B cell (primary cell): ENCODE measurements at places on chromosomes 5 and 9.

- DNase-seq = no peak
Measured at GRCh38 chr9:130262061-130262745, 3.4 kb upstream of the HMCN2 start.

DNA sequence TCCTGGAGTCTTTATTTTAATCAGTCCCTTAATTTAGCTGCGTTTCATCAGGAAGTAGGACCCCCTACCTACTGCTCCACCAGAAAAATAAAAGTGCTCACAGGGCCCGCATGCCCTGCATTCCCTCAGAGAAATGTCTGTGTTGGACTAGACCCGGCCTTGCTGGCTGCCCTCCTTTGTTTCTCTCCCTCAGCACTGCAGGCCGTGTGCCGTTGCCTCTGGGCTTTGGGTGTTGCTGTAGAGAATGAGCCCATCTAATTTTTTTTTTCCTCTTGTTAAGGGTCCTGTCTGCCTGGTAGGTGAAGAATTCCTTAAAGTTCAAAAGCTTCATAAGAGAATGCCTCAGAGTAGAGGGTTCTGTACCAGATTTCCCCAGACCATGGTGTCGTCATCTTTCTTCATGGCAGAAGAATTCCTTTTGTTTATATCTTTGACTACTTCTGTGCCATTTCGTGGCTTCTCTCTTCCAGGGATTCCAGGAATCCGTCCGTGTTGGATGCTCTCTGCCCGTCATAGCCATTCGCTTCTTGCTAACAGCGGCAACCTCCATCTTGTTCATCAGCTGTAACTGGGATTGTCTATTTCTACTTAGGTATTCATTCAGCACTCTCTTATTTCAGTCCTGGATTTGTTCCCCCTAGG is 49.8 kb upstream of the ANGPTL2 start:
- DNase-seq = no peak

DNA sequence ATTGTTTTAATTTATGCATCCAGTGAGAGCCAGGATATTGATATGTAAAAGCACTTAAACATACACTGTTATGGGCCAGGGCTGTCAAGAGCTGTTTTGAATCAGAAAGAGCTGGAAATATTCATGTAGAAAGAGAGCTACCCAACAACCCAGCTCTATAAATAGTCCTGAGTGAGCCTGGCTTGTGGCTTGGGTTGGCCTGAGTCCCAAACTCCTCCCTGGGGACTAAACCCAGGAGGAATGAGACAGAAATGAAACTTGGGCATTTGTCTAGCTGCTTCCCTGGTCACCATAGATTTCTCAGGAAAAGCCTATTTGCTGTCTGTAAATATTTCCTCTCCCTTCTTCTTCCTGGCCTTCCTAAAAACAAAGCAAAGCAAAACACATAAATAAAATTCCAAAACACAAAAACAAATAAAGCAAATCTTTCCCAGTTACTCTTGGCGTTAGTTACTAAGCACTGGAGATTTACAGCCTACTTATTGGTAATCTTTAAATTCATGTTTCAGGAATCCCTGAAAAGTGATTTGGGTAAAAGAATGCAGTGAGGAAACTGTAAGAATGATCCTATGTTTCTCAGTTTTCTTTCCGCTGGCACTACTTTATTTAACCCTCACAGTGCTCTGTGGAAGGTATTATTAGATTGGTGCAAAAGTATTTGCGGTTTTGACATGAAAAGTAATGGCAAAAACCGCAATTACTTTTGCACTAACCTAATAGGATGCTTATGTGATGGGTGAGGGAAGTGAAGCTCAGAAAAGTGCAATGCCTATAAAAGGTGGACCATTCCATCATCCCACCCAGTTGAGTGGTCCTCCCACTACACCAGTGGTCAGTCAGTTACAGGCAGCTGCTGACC is 111.8 kb downstream of the CARTPT start:
- DNase-seq = no peak

DNA sequence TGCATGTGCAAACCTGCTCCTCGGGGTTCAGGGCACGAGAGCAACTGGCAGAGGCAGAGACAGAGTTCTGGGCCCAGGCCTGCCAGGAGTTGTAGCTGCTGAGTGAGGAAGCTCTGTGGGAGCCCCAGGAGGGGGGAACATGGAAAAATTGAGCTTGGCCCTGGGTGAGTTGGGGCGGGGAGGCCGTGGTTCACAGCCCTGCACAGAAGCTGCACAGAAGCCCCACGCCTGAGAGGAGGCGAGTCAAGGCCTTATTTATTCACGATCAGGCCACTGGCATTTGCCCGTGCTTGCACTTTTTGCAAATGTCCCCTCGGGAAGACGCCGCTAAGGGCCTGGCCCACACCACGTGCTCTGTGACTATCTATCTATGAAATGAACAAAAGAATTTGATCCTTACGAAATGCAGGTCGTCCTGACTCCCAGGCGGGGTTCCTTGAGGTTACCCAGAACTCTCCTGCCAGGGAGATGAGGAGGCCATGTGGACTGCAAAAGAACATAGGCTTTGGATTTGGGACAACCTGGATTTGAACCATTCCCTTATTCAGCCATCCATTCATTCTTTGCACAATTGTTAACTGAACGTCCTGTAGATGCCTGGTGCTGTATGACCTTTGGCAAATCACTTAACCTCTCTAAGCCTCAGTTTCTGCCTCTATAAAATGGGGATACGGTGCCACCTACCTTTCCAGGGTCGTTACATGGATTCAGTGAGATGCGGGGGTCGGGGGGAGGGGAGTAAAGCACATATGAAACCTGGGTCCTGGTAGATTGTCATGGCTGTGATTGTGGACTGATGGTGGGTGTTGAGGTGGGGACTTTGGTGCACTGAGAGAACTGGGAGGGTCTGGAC is 17.9 kb downstream of the COL27A1 start:
- no peak for DNase-seq

- DNase-seq = no peak
Measured at GRCh38 chr5:74161170-74161569, 479.4 kb downstream of the ENC1 start.

GRCh38 chr5:126483156-126483555 is 59.9 kb downstream of the GRAMD2B start:
- no peak for DNase-seq

DNA sequence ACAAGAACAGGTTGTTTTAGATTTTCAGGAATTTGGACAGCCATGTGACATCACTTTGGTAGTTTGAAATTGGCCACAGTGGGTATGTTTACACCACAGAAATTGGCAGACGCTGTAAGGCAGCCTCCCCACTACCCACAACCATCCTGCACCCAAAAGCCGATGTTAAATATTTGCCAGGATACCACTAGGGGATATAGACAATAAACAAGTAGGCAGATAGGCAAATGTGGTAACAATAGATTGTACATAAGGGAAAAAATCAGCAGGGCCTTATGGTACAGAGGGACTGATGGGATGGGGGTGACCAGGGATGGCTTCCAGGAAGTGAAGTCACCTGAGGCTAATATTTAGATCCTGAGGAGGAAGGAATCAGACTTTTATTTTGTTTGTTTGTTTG is 31.1 kb upstream of the DUSP1 start:
- no peak for DNase-seq

DNA sequence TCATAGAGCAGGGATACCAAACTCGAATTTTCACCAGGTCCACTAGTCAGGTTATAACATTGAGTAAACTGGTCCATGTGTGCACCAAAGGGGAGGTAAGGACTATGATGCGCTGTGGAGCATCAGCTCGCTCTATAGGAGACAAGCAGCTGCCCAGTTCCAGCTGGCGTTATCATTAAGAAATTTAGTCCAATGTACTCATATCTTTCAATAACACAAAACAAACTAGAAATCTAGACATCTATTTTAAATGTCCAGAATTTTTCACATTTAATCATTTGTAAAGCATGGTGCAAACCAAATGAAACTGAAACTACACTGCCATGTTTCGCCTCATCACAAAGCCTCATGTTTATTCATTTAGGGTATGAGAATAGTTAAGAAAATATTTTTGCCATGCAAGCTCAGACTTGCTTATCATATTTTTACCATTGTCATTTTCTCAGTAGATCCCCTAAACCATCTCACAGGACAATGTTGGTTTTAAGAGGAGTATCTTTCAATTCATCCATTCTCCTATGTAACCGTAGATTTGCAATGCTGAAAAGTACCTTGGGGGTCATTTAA is 50.9 kb downstream of the ZNF474 start:
- DNase-seq = no peak

- DNase-seq = no peak
Measured at GRCh38 chr5:133121080-133121479, 69.3 kb downstream of the HSPA4 start.

DNA sequence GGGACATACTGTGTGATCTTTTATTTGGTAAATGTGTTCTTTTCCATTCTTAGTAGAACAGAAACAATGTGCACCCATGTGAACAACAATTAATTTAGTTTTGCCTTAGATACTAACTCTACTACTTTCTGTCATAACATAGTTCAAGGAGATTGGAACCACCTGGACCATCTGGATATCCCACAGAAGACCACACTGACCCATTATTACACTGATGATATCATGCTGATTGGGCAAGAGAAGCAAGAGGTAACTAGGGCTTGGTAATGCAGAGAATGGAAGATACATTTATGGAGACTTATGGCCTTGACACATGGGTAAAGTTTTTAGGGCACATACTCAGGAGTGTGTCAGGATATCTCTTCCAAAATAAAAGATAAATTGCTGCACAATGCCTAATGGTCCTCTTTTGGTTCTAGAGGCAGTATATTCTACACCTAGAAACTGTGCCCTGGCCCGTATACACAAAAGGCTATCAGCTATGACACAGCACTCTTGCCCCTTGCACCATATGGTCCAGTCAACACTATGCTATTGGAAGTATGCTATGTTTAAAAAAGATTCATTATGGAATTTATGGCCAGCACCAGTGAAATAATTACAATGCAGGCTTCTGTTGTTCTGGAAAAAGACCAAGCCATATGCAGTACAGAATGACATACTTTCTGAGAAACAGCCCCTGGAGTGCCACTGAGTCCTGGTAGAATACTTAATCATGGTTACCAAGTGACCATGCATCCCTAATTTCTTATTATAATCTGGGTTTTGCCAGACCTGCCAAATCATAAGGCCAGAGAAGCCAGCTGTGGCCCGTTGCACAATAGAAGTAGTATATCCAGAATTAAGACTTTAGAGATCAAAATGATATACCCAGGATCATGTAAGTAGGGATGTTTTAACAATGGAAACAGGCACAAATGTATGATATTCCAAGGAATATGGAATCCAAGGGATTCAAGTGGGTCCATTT is 41.6 kb upstream of the MROH2B start:
- no peak for DNase-seq

- DNase-seq = no peak
Measured at GRCh38 chr5:53430618-53431252, 49.7 kb upstream of the FST start.

- DNase-seq = no peak
Measured at GRCh38 chr5:150640311-150641005, at the start of gene SYNPO. SYNPO (plus strand) TSS chr5:150640660; CDS start chr5:150648276, 7,616 bp downstream.

- no peak for DNase-seq
Measured at GRCh38 chr5:156120777-156121176, 206.2 kb upstream of the SGCD start.

DNA sequence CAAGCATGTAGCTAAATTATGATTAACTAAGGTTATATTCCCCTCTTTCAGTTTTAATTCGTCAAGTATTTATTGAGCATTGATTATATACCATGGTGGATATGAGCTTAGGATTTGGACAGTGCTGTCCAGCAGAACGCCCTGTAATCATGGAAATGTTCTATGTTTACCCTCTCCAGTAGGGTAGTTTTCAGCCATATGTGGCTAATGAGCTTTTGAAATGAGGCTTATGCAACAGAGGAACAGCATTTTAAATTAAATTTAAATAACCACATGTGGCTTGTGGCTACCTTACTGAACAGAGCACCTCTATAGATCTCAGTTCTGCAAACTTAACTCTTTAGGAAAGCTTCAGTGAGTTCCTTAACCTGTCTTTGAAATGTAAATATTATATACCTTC is 59.1 kb downstream of the JMY start:
- no peak for DNase-seq

DNA sequence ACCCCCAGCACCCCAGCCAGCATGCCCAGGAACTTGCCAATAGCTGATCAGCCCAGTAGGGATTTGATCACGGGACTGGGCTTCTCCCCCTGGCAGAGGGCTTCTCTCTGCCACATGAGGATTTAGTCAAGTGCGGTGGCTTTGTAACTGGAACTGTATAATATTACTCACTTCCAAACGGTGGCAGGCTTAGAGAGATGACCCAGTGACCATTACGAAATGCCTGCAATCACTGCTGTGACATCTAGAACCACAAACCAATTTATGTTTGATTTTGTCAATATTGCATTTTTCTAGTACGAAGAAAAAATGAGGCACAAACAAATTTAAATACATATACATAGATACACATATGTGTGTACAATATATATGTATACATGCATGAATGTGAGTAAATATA is 192.1 kb downstream of the ERCC6L2 start:
- DNase-seq = no peak

GRCh38 chr5:148739524-148739923 is 85.2 kb upstream of the HTR4 start:
- no peak for DNase-seq

DNA sequence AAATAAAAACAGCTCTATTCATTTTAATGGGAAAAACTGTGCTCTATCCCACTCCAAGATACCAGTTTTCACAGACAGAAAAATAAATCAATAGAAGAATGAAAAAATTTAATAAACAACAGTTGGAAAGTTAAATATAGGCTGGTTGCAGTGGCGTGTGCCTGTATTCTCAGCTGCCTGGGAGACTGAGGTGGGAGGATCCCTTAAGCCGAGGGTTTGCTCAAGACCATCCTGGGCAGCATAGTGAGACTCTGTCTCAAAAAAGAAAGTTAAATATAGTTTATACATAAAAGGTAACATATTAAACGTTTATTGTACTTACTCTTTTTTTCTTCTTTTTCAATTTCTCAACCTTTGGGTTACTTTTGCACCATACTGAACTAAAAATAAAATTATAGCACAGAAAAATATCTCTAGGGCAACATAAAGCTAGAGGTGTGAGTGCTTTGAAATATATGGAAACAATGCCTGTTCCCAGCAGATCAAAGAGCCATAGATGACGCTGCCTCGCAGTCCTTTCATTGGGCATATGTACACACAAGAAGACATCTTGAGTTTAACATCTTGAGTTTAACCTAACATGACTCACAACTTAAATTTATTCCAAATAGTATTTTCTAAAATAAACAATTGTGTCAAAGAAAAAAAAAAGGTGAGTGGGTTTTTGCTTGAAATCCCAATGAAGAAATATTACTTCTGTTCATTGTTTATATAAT is 25.7 kb upstream of the KLF9 start:
- DNase-seq = no peak

DNA sequence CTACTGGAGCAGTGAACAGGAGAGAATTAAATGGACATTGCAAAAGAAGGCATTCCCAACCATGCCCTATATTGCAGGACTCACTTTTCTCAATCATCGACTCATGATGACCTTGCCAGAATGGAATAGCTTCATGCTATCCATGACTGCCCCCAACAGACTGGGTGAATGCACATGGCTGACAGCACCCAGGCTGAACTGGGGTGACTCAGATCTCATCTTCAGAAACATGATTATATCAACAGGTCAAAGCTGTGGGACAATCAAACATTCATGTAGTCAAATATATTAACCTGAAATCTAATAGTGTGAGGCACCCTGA is 34.7 kb upstream of the MIER3 start:
- DNase-seq = peak; percentile 56
